ENCODE measurements at places on chromosomes 4 and X.

GRCh38 chr4:81040012-81040659, 9.6 kb downstream of the BMP3 start:
- DNase-seq = no peak

DNA sequence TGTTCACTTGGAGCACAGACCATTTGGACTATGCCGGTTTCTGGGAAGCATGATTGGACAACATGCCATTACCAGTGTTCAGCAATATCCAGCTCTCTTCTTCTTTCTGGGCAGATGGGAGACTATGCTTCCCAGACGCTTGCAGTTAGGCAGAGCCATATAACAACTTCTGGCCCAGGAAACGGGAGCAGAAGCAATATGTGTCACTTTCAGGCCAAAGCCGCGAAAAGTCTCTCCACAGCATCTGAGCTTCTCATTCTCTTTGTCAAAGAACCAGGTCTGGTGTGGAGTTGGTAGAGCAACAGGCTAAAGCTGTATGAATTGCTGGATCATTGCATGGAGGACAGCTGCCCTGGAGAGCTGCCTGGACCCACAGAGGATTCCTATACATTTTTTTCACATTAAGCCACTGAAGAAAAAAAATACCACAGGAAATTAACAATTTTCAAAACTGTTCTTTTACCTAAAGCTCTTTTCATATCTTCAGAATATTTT, 131.4 kb upstream of the FRG1 start:
- DNase-seq = no peak

DNA sequence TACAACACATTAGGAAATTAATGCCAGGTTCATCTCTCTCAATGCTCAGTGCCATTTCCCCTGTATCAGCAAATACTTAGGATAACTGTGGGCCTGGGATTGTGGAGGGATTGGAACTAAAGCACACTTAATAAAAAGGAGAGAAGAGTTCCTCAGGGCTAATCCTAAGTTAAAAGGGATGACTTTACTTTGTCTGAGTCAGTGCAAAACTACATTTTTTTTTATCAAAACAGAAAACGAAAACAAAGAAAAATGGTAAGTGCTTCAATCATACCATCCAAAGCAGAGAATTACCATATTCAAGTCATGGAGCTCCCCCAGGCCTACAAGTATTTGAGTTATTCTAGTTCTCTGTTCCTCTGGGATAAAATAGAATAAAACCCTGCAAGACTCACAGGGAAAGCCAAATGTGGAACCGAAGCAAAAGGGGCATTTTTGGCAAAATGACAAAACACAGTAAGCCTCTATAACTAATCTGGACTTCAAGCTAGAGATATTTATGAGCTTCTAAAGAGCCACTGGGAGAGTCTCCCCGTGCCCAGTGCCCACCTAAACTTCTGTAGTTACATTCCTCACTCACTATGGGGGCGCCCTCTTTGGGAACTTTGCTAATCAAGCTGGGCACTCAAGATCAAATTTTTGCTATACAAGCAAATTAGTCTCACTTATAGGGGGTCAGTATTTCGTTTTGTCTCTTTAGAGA, 53.4 kb downstream of the PALLD start:
- no peak for DNase-seq

DNA sequence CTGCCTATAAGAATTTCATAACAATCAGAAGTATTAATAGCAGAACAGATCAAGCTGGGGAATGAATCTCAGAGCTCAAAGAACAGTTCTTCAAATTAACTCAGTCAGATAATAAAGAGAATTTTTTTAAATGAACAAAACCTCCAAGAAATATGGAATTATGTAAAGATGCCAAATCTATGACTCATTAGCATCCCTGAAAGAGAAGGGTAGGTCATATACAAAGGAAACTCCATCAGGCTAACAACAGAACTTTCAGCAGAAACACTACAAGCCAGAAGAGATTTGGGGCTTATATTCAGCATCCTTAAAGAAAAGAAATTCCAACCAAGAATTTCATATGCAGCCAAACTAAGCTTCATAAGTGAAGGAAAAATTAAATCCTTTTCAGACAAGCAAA, 28.6 kb downstream of the CBR4 start:
- DNase-seq = no peak

GRCh38 chr4:78308517-78308916, 243.1 kb upstream of the ANXA3 start:
- no peak for DNase-seq

DNA sequence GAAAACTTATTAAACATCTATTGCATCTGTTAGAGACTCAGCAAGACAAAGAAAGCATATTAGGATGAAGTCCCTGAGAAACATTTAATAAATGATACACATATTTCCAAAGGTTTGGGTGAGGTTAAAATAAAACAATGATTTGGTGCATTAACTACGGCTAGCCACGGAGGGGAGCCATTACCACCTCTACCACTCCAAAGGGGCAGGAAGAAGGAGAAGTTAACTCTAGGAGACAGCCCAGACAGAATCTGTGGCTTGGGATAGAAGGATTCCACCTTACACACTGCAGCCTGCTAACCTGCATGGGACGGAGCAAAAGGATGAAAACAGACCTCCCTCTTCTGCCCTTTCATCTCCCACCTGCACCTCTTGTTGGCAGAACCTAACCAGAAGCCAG, 189.1 kb upstream of the C1QTNF7 start:
- DNase-seq = no peak

DNA sequence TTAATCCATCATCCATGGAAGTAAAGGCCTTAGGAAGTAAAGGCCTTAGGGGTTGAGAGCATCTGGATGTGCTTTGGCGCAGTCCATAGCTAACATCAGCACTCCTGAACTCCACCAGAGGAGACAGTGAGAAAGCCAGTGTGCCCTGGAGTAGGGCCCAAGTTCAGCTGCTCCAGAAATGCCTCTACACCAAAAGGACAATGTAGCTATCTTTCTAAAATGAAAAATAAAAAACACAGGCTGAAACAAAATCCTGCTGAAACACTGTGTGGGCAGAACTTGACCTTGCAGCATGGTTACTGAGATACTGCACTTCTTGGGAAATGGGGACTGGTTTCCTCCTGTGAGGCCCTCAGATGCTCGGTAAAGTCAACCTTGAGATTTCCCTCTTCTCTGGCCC, 29.3 kb downstream of the SH3RF1 start:
- no peak for DNase-seq

DNA sequence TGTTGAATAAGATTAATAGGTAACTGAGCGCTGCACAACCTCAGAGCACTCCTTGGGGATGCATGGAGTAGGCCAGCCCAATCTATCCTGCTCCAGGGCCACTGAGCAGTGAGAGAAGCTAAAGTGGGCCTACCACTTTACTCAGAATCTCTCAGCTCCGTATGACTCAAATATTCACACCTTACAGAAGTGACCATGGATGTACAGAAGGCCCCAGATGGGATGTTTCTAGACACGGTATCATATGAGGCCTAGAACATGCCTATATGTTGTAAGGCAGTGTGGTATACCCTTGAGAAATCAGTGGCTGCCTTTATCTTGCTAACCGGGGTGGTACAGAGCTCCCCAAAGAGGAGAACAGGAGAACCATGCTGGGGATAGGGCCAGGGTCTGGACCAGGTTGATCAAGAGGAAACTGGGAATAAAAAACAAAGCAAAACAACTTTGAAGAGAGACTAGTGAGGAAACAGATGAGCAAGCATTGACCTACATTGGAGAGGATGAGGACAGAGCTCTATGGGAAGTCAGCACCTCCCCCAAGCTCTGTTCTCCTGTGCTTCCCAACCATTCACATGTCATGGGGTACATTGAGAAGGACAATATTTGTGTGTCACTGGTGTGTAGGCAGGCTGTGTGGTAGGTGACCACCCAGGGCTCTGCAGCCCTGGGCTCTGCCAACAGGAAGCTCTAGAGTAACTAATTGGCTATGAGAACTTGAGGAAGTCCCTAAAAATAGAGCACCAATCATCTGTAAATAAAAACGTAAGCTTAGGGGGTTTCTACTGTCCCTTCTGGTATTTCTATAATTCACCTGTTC, 31.4 kb downstream of the HOPX start:
- no peak for DNase-seq

- no peak for DNase-seq
These were observed 64.8 kb downstream of the NELFA start for GRCh38 chr4:1943928-1944327.

Data from NCI-H524 treated with DMSO at 0.1 percent for 48 hours (cell line).